KBM-7 (cell line): ENCODE measurements at places on chromosomes 16 and 17.
A peak's percentile ranks its signal among the peaks of the same experiment; 100 is the strongest.

GRCh38 chr16:90048347-90048722 is 28.8 kb downstream of the PRDM7 start:
- no peak for DNase-seq

DNA sequence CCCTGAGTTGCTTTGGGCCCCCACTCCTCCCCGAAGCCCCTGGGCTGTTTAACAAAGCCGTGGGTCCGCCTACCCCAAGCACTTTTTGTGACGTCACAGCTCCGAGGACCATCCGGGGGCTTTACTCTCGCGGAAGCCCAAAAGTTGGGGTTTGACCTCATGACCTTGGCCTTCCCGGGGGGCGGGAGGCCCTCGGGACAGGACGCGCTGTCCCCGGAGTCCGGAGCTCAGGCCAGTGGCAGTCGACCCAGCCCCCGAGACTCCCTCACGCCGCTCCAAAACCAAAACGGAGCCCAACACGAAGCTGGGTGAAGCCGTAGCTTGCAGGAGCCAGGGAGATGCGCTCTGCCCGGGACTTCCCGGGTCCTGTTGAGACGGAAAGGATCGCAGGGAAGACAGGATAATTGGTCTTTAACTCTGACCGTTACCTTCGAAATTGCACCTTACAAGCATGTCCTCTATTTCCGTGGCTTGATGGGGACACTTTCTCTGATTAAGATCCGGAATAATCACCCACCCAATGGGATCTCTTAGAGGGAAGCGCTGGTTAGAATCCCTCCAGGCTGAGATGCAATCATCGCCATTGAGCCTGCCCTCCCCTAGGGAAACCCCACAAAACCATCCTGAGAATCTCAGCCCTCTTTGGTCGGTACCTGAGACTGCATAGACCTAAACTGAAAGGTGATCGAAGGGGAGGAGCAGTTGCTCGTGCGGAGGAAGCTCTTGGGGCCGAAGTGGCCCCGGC is 4.9 kb upstream of the SOX9 start:
- DNase-seq = no peak

GRCh38 chr17:29753845-29754439 is 131.2 kb upstream of the CORO6 start:
- DNase-seq = no peak

DNA sequence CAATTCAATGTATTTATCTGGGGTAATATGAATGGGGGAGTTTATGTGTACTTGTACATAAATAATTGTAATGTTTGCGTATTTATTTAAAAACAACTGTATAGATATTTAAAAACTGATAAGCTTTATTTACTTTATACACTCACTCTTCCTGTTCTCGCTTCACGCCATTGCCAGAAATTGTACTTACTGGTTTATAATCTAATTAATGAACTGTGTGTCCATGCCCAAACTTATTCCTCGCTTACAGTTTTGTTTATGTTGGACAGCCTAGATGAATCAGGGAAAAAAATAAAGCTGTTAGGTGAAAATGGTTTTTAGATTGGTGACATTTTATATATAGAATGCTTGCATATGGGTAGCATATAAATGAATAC is 30.8 kb downstream of the AATF start:
- DNase-seq = no peak

DNA sequence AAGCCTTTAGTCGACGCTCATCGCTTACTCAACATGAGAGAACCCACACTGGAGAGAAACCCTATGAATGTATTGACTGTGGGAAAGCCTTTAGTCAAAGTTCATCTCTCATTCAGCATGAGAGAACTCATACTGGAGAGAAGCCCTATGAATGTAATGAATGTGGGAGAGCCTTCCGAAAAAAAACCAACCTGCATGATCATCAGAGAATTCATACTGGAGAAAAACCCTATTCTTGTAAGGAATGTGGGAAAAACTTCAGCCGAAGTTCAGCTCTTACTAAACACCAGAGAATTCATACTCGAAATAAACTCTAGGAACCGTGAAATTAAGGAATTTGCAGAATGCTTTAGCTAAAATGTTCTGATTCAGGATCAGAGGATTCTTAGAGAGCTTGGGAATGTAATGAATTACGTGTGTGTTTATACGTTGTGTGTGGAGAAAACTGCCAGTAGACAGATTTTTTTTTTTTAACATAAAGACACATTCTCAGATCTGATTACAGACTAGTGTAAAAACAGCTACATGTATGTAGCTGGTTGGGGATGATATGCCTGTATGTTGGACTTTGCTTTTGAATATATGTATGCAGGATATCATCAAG is 25.4 kb downstream of the ZFP90 start:
- DNase-seq = peak; percentile 17

- DNase-seq = no peak
Measured at GRCh38 chr16:59164461-59164860, 430.3 kb upstream of the GOT2 start.

- DNase-seq = no peak
Measured at GRCh38 chr16:11562411-11562810, 24.3 kb downstream of the LITAF start.

DNA sequence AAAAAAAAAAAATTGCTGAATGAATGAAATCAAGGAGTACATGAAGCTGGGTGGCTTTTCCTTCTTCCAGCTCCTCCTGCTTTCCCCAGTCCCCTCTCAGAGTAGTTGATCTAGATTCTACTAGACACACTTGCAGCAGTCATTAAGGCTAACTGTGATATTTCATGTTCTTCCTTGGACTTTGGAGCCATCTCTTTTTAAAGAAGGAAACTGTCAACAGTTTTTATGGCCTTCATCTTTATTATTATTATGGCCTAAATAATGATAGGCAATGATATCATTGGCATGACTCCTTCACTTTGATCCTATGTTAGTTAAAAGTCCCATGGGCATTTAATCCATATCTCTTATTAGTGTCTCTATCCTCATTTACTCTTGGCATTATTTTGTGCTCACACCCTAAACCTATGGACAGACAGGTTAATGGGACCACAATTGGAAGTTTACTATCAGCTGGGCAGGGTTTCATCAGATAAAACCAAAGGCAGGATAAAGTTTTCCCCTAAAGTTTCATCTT is 9.7 kb downstream of the C17orf78 start:
- DNase-seq = no peak

- no peak for DNase-seq
Measured at GRCh38 chr16:17724242-17724898, 253.6 kb upstream of the XYLT1 start.

- DNase-seq = no peak
Measured at GRCh38 chr16:85153656-85154091, 41.4 kb upstream of the CIBAR2 start.

DNA sequence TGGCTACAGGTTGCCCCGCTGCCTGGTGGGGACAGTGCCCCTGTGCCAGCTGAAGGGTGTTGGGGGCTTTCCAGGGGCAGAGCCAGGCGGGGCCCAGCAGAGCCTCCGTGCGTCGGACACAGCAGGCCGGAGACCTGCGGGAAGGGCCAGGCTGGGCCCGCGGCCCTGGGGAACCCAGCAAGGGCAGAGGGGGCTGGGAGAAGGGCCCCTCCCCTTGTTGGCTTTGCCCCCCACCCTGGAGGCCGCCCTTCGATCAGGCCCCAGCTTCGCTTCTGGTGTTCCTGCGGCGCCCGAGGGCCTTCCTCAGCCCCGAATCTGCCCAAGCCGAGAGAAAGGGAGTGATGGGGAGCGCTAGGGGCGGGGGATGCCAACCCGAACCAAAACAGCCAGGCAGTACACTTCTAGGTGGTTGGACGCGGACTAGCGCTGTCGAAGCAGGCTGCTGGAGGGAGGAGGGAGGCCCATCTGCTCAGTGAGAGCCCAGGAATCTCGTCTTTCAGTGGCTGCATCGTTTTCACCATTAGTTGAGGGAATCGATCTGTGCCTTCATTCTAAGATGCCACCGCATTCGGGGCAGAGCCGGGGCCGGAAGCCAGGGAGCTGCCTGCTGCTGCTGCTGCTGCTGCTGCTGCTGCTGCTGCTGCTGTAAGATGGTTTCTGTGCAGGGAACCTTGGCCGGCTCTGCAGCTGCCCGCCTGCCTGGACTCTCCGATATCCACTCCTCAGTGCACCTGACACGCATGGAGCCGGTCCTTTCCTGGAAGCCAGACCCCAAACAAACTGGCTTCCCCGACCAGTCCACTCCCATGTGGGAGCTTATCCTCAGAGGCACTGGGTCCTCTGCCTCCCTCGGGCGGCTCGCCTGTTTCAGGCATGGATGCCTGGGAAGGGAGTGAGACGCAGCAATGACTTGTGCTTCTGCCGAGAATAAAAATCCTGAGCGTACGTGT is 1.7 kb downstream of the JPH3 start:
- no peak for DNase-seq

- no peak for DNase-seq
Measured at GRCh38 chr16:4298761-4299522, 16.9 kb upstream of the GLIS2 start.

GRCh38 chr17:63267846-63268245 is 178.3 kb downstream of the CYB561 start:
- DNase-seq = no peak

DNA sequence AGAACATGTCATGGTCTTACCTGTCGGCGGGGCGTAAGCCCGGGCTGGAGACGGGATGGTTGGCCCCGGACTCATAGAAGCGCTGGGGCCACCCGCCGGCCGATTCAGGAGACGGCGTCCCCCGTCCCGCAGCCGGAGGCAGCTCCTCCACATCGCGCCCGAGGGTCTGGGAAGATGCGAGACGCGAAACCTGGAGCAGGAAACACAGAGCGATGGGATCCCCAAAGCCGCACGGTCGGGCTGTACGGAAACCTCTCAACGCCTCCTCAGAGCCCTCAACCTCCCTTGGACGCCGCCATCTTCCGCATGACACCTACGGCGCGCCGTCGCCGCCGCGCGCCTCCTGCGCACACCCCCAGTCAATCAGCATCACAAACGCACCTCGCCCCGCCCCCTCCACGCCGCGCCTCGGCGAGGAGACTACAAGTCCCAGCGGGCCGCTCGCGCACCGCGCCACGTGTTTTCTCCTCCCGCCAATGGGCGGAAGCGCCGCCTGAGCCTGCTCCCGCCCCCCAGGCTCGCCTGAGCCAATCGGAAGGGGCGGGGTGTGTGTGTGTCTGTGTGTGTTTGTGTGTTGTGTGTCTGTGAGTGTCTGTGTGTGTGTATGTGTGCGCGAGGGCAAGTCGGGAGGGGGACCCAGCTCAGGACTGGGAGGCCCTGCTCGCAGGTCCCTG is at the start of the genes ATPAF2 and GID4:
Gene ATPAF2 (minus strand): TSS at position 308 of the 674 bp plus-strand sequence. CDS start 155 bp downstream, at position 153.
Gene GID4 (plus strand): TSS at position 548 of the 674 bp plus-strand sequence. CDS start 57 bp downstream, at position 605.
- DNase-seq = peak; percentile 100

GRCh38 chr16:70730031-70730430 is 44.2 kb upstream of the MTSS2 start:
- DNase-seq = no peak

DNA sequence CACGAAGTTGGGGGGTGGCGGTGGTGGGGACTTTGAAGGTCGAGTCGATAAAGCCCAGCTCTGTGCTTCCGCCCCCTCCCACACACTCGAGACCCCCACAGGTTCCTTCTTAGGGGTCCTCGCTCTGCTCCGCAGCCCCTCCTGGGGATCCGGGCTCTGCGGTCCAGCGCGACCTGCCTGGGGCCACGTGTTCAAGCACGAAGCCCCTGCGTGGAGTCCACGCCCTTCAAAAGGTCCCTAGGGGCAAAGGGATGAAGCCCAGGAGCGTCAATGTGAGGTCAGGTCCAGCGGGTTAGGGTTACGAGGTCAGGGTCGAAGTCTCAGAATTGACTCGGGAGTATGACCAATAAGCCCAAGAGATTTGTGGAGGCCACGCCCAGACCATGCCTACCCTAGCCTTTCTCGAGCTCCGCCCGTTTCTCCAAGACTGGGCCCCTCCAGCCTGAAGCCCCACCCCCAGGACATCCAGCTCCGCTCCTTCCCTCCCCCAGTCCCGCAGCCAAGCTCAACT is 786 bp upstream of the CACNA1G start:
- peak; percentile 75 for DNase-seq

DNA sequence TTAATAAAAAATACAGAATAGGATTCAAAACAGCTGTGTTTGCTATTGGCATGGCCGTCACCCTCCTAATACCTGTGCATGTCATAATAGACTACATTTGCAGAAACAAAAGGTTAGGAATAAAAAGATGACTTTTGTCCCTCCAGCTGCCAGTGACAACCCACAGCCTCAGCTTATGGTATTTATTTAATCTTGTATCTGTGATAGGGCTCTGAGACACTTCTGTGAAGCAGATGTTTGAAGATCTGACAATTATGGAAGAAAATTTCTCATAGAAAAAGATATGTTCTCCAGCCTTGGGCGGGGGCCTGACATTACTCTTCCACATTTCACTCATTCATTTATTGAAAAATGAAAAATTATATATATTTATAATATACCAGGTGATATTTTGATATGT is 62.2 kb downstream of the PITPNC1 start:
- no peak for DNase-seq

GRCh38 chr17:50785946-50786570 is 18.7 kb upstream of the ANKRD40CL start:
- no peak for DNase-seq

- peak; percentile 25 for DNase-seq
Measured at GRCh38 chr16:68468842-68469241, 20.5 kb upstream of the SMPD3 start.

- no peak for DNase-seq
Measured at GRCh38 chr17:62804822-62805221, 3.3 kb downstream of the MARCHF10 start.

DNA sequence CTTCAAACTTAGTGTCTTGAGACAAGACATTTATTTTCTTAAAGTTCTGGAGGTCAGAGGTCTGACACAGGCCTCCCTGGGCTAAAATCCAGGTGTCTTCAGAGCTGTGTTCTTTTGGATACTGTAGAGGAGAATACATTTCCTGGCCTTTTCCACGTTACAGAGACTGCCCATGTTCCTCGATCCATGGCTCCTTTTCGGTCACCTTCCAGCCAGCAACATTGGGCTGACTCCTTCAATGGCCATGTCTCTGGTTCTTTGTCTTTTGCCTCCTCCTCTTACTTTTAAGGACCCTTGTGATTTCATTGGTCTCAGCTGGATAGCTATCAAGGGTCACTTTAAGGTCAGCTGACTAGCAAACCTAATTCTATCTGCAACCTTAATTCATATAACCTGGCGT is 212.4 kb downstream of the WWOX start:
- no peak for DNase-seq

- no peak for DNase-seq
Measured at GRCh38 chr17:10286324-10286723, 86.5 kb downstream of the MYH13 start.

DNA sequence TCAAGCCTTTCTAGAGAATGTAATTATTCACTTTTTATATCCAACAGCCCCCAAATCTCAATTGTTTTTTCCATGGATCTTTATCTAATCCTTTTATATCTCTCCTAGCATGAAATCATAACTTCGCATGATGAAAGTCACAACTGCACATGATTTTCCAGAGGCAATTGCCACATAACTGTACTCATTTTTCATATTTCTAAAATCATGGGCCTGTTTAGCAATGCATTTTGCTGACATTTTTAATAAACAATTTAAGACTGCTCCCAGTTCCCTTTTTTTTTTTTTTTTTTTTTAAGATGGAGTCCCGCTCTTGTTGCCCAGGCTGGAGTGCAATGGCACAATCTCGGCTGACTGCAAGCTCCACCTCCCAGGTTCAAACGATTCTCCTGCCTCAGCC is 83.5 kb downstream of the VMP1 start:
- DNase-seq = no peak

DNA sequence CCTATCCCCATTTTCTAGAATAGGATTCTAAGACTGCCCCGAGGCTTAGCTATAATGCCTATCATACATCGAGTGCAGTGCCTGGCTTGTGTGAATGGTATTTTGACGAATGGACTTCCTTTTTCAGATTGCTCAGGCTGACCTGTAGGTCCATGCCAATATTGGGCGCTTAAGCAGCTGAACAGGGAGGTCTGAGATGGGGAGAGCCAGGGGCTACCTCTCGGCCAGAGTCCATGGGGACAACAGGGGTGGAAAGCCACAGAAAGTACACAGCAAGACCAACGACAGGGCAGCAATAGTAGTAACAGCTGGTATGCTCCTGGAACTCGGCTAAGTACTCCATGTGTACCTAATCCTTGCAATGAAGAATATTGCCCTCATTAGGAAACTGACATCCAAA is 91.7 kb upstream of the WSCD1 start:
- DNase-seq = no peak
